SJSA1 (cell line): ENCODE measurements at places on chromosomes 16 and 17.

DNA sequence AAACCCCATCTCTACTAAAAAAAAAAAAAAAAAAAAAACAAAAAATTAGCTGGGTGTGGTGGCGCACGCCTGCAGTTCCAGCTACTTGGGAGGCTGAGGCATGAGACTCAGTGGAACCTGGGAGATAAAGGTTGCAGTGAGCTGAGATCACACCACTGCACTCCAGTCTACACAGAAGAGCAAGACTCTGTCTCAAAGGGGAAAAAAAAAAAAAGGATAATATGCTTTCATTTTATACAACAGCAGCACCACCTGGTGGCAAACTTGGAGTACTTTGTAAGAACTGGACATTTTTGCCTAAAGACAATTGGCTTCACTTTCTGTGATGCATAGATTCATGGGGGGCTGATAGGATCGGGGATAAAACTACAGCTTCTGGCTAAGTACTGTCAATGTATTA, 8.5 kb downstream of the CHTF8 start:
- DNase-seq = peak; percentile 47

DNA sequence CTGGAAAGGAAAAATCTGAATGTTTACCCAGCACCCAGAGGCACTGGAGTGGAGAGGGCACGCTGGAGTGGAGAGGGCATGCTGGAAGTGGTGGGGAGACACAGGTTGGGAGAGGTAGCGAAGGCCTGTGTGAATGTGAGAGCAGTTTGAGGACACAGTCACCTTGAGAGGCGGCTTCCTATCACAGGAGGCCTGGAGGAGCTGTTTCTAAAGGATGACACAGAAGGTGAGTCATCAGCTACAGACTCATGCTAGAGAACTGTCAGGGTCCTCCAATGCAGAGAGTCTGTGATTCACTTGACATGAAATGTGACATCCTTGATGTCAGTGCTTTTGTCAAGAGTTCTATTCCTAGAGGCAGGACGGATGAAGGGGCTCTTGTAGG, 13.8 kb downstream of the CTRL start:
- peak; percentile 46 for DNase-seq

DNA sequence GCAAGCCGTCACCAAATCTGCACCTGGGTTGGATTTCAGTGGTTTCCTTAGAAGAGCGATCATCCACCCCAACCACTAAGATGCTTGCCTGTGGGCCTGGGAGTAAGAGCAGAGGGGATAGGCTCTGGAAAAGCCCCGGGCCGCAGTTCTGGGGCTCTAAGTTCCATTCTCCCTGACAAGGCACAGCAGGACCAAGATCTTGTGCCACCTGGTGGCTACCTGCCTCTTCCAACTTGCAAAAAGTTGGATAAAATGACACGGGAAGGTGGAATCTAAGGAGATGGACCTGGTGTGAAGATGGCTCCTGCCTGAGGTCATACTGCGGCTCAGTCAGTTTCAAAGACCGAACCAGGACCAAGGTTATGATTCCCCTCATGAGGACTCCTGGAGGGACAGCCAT, 42.3 kb downstream of the ABCC12 start:
- no peak for DNase-seq

GRCh38 chr17:8785547-8786413, 13.4 kb downstream of the MFSD6L start:
- peak; percentile 72 for DNase-seq

DNA sequence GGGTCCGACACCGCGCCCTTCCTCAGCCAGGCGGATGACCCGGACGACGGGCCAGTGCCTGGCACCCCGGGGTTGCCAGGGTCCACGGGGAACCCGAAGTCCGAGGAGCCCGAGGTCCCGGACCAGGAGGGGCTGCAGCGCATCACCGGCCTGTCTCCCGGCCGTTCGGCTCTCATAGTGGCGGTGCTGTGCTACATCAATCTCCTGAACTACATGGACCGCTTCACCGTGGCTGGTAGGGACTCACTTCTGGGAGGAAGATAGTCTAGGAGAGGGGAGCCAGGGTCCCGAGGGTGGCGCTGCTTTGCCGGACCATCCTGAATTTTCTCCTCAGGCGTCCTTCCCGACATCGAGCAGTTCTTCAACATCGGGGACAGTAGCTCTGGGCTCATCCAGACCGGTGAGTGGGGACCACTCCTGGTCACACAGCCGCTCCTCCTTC, 601 bp downstream of the SPNS1 start:
- no peak for DNase-seq

DNA sequence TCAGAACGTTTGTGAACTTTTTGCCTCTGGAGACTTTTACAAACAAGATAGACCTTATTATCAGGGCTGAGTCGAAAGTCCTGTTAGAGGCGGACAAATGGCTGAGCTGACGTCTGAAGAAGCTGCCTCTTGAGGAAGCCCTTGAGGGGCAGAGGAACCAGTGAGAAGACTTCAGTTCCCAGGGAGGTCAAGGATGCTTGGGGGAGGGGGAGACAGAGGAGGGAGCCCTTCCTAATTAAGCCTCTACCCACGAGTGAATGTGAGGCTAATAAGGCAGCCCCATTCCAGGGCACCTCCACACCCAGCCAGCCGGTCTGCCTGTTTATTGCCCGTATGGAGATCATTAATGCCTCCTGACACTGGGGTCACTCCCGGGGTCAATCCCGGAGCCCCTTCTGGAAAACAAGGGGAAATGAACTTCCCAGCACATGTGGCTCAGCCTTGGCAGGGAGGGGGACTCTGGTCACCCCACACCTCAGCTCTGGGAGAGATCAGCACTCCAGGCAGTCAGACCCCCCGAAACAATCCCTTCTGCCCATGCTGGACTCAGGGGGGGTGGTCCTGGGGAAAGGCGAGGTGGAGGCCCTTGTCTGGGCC, 9.2 kb upstream of the TBX4 start:
- no peak for DNase-seq
